ENCODE measurements at places on chromosomes 5 and 9. TPM values are rescaled to one million over a fixed set of nuclear protein-coding genes. Genes with fewer than 3 reads are reported as not detected.

- DNase-seq = no peak
These were observed 194.9 kb downstream of the MAN2A1 start for GRCh38 chr5:109884676-109885075.

- no peak for DNase-seq
These were observed 31.0 kb downstream of the DOCK2 start for GRCh38 chr5:169667896-169668674.

DNA sequence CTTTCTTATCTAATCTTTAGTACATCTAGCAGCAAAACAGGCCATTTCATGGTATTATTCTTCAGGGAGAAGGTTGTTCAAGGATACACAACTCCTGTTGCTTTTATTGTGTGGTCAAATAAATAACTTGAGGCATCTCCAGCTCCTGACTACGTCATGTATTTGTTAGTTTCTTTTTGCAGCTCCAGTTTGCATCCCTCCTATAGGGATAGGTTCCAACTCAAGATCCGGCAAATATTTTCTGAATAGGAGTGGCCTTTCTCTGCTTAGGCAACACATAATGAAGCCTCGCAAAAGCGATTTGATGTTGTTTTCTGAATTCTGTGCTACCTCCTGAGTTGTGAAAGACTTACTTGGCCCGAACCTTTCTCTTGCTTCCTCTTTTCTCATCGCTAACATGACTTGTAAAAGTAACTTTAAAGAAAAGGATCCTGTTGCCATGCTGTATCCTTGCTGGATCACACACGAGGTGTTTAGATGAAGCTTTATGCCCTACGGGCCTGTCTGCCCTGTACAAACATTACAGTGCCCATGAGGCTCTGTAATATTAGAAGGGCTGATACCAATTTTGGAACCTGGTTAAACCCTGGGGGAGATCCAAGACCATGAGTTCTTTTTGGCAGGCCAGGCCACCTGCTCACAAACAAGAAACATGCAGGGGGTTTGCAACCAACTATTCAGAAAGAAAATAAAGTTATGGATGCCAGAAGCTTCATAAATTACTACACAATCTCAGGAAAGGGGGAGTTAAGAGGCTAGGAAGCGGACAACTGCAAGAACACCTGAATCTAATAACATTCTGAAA lies 149.8 kb upstream of the FGF10 start:
- no peak for DNase-seq

DNA sequence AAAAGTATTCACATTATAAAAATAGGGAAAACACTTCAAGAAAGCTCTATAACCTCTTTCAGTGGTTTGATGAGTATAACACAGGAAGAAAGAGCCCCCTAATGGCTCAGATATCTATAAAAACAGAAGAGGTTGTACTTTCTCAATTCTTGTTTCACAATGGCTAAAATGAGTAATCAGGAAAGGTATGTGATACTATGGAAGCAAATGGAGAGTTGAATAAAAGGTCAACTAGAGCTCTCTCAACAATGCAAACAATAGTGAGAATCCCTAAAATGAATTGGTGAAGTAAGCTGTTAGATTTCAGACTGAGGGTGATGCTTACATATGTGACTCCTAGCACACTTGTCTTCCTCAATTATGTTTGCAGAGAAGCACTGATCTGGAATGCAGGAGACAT lies 584.6 kb upstream of the CDH18 start:
- DNase-seq = no peak

GRCh38 chr9:73816905-73817304 lies 665.2 kb downstream of the ANXA1 start:
- no peak for DNase-seq

DNA sequence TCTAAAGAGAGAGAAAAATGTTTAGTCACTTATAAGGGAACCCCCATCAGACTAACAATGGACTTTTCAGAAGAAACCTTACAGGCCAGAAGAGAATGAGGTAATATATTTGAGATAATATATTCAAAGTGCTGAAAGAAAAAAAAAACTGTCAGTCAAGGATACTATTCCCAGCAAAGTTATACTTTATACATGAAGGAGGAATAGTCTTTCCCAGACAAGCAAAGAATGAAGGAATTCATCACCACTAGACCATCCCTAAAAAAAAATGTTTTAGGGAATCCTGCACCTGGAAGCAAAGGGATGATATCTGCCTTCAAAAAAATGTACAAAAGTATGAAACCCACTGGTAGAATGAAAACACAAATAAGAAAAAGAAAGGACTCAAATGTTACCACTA lies 37.5 kb upstream of the SH3TC2 start:
- no peak for DNase-seq

GRCh38 chr9:132239518-132239917 lies 77.7 kb downstream of the NTNG2 start:
- DNase-seq = no peak

ANXA2R gene
- total RNA-seq = 1.4 TPM

CCDC192 gene
- not detected for total RNA-seq

IFNA21 gene
- total RNA-seq = not detected

HRCT1 gene
- 2.4 TPM for total RNA-seq

PCDHGC5 gene
- 0.53 TPM for total RNA-seq

GPR151 gene
- total RNA-seq = not detected

PRR16 gene
- not detected for total RNA-seq
